ENCODE measurements at places on chromosomes 7 and 10.

DNA sequence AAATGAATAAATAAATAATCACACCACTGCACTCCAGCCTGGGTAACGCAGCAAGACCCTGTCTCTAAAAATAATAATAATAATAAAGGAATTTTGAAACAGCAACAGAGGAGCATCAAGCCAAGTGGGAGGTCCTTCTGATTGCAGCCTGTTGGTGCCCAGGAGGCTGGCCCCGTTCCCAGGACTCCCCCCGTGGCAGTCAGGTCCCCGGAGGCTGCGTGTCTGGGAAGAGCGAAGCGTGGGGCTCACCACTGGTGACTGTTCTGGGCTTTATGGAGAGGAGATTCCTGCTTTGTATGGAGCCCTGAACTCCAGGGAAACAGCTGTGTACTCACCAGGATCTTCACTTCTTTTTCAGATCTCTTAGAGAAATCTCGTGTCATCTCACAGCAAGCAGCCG lies 19.3 kb upstream of the MYH16 start:
- DNase-seq = no peak

DNA sequence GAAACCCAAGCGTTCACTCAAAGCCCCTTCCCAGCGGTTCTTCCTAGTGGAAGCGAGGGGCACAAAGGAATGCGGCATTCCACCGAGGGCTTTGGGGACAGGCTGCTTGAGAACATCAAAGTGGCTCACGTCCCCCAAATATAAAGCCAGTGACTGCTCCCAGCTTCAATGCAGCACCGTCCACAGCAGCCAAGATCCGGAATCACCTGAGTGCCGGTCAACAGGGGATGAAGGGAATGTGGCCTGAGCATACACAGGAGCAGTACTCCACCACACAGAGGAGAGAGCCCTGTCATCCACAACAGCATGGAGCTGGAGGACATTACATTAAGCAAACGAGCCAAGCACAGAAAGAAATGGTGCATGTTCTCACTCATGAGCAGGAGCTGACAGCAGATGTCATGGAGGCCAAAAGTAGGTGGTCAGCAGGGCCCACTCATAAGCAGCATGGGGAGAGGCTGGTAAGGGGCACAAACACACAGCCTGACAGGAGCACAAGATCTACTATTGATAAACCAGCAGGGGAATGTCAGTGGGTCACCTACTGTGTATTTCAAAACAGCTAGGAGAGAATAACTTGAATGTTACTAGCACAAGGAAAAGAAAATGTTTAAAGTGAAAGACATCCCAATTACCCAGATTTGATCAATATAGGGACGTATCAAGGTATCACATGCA lies 79.5 kb downstream of the DIP2C start:
- no peak for DNase-seq

DNA sequence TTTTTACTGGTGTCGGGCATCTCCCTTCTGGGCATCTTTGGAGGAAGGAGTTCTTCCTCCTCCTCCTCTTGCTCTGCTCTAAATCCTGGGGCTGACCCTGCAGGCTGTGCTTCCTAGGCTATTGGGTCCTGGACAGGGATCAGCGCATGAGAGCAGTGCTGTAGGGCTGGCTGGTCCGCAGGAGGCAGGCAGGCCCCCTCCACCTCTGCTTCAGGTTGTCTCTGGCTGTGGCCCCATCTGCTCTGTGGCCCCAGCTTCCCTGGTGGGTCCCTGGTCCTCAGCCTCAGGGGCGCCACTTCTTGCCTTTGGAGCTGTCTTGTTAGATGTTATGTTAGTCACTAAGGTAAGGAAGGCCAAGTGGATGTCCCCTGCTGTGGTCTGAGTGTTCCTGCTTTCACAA lies 237.3 kb upstream of the PITRM1 start:
- DNase-seq = no peak

GRCh38 chr7:77954773-77955555 lies 156.4 kb downstream of the PHTF2 start:
- DNase-seq = peak; percentile 5

- DNase-seq = no peak
Measured at GRCh38 chr10:61749291-61749690, 86.6 kb downstream of the CABCOCO1 start.

DNA sequence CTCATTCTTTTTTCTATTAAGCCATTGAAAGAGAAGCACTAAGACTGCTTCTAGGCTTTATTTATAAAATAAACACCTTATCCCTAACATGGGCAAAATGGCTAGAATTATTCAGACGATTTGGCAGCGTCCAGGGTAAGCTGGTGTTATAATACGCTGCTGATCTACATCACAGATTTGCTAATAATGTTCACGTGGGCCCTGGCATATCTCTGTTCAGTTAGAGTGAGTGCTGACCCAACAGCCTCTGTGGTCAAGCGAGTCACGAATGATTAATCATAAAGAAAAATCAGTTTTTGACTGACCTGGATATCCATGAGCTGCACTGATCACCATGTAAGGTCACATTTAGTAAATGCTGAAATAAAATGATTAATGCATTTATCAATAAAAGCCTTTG lies 28.4 kb upstream of the CBLL1 start:
- DNase-seq = no peak

DNA sequence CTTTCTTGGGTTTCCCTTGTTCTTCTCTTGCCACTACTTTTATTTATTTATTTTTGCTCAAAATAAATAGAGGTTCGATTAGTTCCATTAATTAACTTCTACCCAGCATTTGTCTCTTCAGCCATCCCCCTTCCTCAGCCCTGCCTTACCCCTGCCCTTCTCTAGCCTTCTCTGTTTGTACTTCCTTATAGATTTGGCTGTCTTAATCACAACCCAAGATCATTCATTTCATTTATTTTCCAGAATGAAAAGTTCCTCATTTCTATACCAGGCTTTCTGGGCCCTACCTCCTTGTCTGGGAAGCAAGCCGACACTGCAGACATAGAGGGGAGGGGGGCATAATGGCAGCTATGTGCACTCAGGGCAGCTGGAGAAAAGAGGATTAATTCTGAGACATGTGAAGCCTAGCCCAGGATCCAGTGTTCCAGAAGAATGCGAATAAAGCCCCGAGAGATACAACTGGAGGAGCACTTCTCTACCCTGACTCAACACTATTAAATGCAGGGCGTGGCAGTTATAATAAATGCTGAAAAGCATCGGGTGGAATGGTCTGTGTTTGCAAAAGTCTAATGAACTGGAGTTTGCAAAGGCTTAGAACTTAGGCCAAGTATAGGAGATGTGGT lies 6.4 kb upstream of the PDCD4 start:
- DNase-seq = no peak

DNA sequence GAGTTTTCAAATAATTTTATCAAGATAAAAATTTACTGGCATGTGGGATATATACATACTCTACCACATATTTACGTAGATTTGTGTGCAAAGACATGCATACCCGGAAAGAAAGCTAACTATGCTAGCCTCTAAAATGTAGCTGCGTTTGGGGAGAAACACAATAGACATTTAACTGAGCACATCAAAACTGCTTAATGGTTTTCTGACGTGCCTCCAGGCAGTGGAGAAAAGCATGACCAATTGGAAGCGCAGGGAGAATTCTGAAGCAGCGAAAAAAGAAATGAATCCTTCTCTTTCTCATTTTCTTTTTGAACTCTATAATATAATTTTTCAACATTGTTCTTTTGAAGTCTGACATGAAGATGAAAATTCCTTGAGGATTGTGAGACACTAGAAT lies 60.3 kb upstream of the LYZL1 start:
- DNase-seq = no peak

DNA sequence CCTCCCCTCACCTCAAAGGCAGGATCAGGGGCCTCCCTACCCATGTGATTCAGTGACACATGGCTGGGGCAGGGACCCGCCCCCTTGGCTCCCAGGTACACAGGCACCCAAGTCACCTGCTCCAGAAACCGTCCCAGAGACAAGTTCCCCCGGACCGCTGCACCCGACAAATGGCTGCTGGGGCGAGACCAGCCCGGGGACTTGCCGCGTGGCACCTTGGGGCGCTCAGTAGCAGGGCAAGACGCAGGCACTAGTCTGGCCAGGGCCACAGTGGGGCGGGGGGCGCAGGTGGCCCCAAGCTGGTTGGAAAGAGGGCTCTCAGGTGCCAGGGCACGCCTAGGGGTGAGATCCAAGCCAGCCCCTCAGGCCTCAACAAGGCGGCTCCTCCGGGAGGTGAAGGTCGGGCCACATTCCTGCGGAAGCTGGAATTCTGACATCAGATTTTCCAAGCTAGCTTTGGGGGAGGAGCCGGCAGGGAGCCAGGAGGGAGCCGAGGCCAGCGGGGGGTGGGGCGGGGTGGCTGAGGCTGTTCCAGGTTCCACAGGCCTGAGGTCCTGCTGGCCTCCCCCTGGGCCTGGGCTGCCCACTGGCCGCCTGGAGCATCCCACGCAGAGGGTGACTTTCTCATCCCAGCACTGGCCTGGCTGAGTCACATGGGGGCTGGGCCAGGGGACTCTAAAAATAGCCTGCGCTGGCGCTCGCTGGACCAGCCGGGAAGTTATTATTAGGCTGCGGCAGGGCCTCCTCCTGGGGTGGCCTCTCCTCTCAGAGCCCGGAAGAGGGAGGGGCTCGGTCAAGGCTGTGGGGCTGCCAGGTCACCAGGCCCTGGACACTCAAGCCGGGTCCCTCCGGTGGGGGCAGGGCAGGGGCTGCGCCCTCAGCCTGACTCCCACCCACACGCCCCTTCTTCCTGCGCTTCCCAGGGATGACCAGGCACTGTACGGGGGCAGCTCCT lies 20.5 kb upstream of the INPP5A start:
- DNase-seq = peak; percentile 89

DNA sequence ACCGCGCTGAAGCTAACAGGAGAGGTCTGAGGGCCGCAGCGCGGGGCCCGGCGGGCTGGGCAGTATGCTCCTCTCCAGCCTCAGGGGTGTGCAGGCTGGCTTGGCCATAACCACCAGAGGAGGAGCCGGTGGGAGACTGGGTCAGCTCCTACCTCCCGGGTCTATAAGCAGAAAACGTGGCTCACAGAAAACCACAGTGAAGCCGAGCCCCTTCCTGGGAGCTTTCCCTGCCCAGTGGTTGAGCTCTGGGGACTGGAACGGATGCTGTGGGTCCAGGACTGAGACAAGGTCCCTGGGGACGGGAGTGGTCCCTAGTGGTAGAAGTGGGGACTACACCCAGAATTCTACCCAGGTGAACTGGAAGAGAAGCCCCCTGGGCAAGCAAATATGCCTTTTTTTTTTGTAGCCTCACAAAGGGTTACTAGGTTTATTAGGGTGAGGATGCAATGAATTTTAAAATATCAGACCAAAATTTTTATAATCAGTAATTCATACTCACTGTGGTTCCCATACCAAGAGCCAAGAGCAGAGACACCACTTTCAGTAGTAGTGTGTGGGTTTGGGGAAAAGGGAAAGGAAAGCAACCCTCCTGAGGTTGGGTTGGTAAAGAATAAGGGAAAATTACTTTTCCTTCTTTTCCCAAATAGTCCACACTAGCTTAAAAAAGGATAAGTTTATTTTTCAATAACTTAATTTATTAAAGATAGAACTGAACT lies 67.9 kb upstream of the PRKCQ start:
- peak; percentile 11 for DNase-seq

- DNase-seq = no peak
Measured at GRCh38 chr7:6623589-6624245, 8.3 kb downstream of the ZNF853 start.

GRCh38 chr7:35723011-35723410 lies 28.1 kb upstream of the HERPUD2 start:
- no peak for DNase-seq

DNA sequence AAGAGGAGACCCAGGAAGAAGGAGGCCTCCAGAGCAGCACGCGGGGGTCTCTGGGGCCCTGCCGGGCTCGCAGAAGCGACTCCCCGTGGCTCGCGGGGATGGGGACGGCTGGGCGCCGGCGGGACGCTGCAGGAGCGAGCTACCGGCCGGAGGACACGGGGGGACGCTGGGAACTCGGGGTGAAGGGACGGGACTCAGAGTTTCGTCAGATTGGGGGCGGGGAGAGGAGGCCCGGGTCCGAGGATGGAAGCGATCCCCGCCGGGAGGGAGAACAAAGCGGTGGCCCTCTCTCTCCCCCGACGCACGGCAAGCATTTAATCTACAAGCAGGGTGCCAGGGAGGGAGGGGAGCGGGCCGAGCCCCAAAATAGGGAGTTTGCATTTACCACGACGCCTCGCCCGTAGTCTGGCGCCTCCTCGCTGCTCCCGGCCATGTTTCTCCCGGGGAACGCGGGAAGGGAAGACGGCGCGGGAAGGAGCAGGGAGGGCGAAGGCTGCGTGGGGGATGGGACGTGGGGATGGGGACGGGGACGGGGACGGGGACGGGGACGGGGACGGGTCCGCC lies at the start of gene PRTFDC1:
TSS of gene PRTFDC1 (minus strand) at position 464 of the 564 bp plus-strand sequence. CDS start at position 433, 31 bp downstream.
- peak; percentile 70 for DNase-seq

DNA sequence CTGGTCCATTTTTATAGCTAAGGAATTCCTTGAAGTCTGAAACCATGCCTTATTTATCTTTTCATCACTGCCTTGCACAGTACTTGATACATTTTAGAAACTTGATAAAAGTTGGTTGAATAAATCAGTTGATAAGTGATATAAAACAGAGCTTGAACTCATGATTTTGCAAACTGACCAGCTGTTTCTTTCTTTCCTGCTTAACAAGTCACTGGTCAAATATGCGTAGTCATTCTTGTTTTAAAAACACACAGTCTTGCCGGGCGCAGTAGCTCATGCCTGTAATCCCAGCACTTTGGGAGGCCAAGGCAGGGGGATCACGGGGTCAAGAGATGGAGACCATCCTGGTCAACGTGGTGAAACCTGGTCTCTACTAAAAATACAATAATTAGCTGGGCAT lies 6.3 kb downstream of the TPST1 start:
- DNase-seq = no peak

DNA sequence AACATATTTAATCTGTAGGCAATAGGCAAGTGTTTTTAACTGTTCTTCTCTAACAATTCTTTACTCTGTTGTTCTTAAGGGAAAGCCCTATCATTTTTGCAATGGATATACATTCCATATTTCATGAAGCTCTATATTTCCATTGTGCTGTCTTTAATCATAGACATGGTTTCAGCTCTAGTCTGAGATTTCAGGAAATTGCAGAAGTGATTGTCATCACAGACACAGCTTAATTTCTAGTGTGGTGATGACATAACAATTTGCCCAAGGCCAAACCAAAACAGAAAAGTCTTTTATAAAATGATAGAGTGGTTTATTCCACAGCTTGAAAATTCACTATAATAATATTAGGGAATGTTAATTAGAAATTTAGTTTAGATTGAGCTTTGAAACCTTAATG lies 494.1 kb upstream of the SEMA3A start:
- DNase-seq = no peak

- DNase-seq = no peak
Measured at GRCh38 chr7:29265208-29265923, 70.8 kb downstream of the CHN2 start.

- DNase-seq = no peak
Measured at GRCh38 chr10:6576326-6576725, 3.8 kb downstream of the PRKCQ start.

- no peak for DNase-seq
Measured at GRCh38 chr7:103719070-103719469, 270.4 kb downstream of the RELN start.
